GM03348 (cell line): ENCODE measurements at places on chromosomes 5 and 9.
A peak's percentile ranks its signal among the peaks of the same experiment; 100 is the strongest.

- no peak for DNase-seq
Measured at GRCh38 chr9:34896112-34896511, 62.0 kb upstream of the PHF24 start.

- no peak for DNase-seq
Measured at GRCh38 chr9:26263478-26263877, 585.2 kb upstream of the TUSC1 start.

- no peak for DNase-seq
Measured at GRCh38 chr5:85906460-85906859, 711.3 kb upstream of the COX7C start.

- no peak for DNase-seq
Measured at GRCh38 chr5:79990205-79990597, 861 bp downstream of the MTX3 start.

GRCh38 chr5:94884311-94884710, 265.8 kb downstream of the SLF1 start:
- DNase-seq: no peak

DNA sequence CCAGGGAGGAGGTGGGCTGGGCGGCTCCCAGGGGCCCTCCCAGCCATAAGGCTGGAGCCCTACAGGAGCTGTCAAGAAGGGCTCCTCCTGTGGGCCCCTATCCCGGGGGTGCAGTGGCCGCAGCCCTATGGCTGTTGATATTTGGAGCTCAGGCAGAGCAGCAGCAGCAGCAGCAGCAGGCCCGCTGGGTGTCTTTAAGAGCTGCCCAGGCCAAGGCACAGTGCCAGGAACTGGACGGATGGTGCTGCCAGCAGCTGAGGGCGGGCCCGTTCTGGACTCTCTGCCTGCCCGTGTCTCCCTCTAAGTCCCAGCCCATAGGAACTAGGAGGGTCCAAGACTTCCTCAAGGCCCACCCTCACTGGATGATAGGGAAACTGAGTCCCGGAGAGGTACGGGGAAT, 3.6 kb downstream of the AK1 start:
- peak; percentile 61 for DNase-seq
